NCI-H510A (cell line): ENCODE measurements at places on chromosomes 4 and X.

DNA sequence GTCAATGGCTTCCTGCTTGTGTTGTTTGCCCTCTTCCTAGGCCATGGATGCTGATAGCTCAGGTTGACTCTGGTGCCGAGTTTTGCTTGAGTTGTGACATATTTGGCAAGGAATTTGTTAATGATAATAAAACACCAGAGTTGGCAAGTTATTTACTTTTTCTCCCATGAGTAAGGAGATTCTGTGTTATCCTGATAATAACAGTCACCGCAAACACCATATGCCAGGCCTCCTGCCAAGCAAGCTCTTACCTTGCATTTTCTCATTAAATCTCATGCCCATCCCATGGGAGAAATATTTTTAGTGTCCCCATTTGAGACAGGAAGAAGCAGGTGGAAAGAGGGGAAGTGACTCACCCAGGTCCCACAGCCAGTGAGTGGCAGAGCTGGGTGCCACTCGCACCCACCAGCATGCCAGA is 67.4 kb upstream of the CLCN4 start:
- DNase-seq = no peak

- DNase-seq = no peak
Measured at GRCh38 chrX:72023071-72023470, 108.6 kb downstream of the RTL5 start.

DNA sequence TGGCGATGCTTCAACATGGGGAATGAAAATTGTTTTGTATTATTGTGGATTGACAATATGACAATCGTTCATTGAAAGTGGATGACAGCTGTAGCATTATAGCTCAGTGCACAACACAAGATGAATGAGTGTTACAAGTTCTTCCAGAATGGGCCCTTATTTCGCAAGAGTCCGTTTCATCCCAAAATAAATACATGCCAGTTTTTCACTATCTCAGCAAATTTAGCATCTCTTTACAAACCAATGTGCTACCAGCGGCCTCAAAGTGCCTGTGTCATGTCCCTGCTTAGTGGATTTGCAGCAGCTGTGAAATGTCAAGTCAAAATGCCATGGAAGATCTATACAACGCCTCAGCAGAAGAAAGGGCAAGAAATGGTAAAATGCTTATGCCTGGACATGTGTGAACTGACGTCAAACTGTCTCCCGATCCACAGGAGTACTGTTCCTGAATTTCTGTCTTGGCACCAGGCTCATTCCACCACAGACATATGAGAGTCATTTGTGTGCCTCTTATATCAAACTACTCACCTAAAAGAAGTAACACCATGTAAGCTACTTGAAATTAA is 109.6 kb downstream of the MAML3 start:
- no peak for DNase-seq

DNA sequence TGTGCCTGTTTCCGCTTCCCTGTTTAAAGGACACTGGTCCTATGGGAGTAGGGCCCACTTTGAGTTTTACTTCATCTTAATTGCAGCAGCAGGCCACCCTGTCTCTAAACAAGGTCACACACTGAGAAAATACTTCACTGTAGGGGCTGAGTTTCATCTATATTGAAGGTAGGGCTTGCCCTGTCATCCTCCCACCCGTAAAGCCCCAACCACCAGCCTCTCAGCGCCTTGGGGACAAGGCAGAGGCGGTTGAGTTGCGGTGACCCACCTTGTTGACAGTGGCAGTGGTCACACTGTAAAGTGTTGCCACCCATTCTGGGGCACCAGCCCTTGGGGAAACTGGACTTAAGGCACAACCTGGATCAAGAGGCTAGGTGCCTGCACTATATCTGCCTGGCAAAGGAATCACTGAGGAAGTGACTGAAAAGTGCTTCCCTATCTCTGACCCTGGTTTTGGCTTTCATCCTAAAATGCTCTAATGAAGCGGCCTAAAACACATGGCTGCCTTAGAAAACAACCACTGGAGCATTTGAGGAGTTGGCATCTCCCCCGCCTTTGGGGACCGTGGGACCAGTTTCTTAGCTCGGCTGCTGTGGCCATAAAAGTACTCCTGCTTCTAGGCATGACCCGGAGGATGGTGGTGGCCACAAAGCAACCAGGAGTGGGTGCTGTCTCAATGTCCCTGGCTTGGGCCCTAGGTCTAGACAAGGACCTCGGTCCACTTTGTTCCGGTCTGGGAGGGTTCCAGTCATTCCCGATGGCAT is 7.8 kb upstream of the WDR1 start:
- no peak for DNase-seq

DNA sequence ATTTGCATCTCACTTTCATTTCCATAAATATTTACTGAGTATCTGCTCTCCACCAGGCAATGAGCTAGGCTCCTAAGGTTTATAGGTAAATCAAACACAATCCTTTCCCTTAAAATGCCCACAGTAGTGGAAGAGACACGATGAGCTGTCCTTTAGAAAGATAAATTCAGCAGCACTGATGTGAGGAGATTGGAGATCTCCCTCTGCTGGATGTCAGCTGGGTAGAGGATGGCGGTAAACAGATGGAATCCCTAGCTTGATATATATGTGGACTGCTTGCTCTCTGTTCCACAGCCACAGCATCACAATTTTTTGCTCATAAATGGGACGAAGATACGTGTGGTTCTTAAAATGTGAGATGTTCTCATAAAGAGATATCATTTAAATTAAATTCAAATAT is 216.4 kb upstream of the RASGEF1B start:
- no peak for DNase-seq

GRCh38 chr4:90946945-90947344 is 819.8 kb downstream of the CCSER1 start:
- DNase-seq = no peak

DNA sequence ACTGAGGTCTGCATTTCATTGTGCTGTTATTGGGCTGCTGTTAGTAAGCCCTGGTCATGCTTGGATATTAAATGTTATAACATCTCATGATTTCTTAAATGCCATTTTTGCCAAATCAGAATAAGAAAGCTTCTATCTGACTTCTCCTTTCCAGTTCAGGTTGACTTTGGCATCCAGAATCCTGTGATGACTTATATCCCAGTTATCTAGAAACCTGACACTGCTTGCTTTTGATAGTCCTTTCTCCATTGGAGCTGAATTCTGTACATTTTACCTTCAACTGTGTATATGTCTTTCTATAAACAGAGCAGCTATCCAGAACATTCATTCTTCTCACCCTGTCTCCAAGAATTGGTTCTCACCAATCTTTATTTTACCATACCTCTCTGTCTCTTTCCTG is 257.7 kb upstream of the GNPDA2 start:
- DNase-seq = no peak

DNA sequence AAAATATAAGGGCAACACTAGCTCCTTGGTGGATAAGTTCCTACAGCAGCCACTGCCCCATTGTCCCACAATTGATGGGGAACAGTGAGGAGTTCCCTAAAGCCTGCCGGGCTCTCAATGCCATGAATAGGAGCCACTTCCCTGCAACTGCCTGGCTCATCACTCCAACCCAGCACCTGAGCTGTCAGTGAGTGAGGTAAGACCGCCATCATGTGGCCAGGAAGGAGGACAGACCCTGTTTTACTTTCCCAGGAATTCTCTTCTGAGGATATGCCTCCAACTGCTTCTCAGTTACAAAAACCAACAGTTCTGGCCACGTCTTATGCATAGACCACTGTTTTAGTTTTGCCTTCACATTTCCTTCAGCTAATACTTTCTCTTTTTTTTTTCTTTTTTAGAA is 45.5 kb downstream of the SRPX start:
- no peak for DNase-seq

DNA sequence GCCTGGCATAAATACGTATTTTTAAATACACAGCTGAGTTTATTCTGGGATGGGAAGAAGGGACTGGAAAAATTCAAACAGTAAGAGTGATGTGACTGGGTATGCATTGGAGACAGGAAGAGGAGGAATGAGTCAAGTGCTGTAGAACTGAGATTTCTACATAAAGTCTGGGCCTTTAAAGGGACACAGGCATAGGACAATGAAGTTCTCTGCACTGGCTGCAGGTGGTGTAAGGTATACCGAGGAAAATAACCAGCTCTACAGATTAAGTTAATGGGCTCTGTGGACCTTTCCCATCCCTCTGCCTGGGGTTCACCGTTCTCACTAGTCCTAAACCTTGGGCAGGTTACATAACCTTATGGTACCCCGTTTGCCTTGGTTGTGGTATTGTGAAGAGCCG is 68.7 kb downstream of the DHX15 start:
- no peak for DNase-seq

- no peak for DNase-seq
Measured at GRCh38 chr4:23305026-23305425, 584.8 kb downstream of the PPARGC1A start.

DNA sequence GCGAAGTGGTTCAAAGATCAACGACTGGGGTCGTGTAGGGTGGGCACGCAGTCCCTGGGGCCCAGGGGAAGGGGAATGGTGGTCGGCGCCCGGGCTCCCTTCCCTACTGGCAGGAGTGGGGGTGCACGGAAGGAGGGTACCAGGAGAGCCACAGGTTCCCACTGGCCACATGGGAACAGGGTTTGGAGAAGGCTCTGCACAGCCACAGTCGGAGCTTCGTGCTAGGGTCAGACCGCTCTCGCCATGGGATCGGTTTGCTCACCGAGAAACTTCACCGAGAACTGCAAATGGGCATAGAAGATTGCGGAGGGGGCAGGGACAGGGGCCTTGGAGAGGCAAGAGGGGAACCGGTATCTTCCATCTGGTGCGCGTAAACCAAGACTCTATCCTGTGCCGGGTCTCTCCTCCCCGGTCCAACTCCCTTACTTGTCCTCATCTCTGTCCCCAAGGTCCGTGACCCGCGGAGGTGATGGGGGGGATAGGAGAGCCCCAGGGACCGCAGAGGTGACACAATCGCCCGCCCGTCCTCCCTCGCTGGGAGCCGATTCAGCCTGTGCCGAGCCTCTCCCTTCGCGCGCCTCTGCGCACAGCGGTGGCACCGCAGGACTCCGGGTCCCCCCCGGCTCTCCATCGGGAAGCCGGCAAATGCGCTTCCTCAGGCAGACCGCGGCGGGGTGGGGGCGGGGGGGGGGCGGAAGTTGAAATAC is 1.0 kb downstream of the SCD5 start:
- no peak for DNase-seq

- DNase-seq = peak; percentile 37
Measured at GRCh38 chr4:7929118-7929951, 10.3 kb downstream of the AFAP1 start.

DNA sequence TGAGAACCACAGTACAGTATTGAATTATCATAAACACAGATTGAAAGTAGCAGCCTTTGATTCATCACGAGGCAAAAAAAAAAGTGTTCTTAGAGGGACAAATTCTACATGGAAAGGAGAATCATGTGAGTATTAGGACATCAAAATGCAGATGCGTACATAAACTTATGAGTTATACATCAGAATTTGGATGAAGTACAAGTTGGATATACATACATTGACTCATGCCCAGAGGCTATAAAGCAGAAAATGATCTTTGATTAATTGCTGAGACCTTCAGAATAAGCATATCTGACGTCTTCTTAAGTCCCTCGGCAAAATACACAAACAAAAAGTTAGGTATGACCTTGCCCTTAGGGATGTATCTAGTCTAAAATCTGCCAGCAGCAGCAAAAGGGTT is 206.4 kb downstream of the LDB2 start:
- no peak for DNase-seq
